ENCODE measurements at places on chromosomes 6 and 20.

GRCh38 chr20:20331817-20332216 lies 36.1 kb upstream of the INSM1 start:
- DNase-seq: no peak

DNA sequence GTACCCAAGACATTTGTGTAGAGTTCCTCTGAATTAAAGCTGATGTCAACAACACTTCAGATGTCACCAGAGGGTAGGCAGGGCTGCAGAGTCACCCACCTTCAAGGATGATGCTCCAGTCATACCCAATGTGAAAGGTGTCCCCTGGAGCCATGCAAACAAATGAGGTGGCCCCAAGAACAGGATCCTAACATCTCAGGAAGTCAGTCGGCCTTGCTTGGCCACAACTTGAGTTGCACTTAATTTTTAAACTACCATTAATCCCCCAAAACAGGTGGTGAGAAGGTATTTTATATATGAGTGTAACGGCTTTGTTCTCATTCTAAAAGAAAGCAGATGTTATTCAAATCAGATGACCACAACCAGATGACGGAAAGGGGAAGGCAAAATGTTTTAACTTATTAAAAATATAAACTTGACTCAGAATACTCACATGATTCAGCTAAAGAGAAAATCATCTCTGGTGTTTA lies 21.1 kb upstream of the SERPINB1 start:
- no peak for DNase-seq

GRCh38 chr20:57568960-57569359 lies 8.1 kb downstream of the PCK1 start:
- DNase-seq: no peak

DNA sequence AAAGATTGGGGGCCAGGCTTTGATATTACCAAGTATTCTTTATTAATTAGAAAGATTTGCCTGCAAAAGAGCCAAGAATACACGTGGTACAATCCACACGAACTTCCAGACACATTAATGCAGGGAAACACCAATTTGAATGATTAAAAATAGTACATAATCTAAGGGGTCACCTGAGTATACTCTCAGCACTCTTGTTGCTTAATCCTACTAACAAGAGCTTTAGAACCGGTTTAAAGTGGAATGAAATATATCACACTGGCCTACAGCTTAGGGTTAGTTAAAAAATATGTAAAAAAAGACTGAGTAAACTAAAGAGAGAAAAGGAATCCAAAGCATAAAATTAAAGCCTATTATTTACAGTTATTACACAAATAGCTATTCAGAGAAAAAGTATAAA lies 49.0 kb downstream of the COL9A1 start:
- no peak for DNase-seq

- DNase-seq: no peak
Observed at GRCh38 chr6:169204167-169204566, 49.5 kb downstream of the THBS2 start.

- DNase-seq: no peak
Observed at GRCh38 chr6:157432231-157432891, 51.4 kb downstream of the ZDHHC14 start.

All from iPS DF 6.9 (cell line).